Activated CD4-positive, alpha-beta T cell treated with anti-CD3 and anti-CD28 coated beads, Interleukin-2, amount 50 U/mL, for 4 hours (primary cell): ENCODE measurements at places on chromosomes 2 and 18.

DNA sequence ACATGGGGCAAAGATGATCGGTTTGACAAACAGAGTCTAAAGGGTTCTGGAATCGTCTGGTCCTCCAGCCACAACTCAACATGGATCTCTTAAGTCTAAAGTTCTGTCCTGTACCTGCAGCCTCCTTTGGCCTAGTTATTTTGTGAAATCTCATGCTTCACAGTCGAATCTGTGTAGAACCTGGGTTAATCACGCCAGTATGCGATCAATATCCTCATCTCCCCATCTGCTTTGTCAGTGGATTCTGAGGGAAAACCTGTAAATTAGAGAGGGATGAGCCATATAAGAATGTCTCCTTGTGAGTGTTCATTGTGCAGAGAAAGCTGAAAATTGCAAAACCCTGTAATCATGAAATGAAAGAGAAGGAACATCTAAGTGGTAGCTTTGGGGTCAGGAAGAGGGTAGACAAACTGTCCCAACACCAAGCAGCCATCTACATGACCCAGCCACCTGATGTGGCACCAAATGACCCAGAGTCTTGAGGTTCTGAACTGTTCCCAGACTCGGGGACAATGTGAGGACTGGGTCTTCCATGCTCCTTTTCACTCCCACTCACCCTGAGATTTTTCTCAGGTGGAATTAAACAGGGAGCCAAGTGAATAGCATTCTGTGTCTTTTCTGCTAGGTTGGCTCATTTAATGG lies 175.6 kb downstream of the ALPK2 start:
- DNase-seq, result no peak

DNA sequence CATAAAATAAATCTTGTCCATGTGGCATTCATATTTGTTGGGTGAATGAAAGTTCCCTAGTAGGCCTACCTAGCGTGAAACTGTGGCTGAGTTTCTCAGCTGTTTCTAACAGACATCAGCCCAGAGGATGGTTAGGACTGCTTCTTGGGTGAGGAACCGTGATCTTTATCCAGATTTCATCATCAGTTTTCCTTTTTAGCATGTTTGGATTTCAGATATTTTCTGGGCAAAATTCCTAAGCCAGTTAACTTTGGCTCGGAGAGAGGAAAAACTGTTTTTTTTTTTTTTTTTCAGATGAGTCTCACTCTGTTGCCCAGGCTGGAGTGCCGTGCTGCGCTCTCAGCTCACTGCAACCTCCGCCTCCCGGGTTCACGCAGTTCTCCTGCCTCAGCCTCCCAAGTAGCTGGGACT lies 53.5 kb downstream of the DGKD start:
- DNase-seq, result no peak

DNA sequence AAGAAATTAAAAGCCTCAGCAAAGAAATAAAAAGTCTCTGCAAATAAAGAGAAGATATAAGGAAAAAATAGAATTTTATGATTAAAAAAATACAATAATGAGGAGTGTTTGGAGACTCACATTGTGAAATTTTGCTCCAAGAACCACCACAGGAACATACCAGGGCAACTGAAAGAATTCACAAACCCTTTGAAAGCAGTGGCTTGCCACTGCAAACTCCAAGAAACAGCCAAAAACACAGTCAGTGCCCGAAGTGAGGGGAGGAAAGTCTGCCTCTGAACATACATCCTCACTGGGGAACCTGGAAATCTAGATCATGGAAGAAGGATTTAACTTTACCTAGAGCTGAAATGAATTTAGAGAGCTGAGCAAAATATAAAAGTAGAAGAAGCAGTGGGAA lies 33.1 kb downstream of the EVA1A start:
- no peak for DNase-seq

DNA sequence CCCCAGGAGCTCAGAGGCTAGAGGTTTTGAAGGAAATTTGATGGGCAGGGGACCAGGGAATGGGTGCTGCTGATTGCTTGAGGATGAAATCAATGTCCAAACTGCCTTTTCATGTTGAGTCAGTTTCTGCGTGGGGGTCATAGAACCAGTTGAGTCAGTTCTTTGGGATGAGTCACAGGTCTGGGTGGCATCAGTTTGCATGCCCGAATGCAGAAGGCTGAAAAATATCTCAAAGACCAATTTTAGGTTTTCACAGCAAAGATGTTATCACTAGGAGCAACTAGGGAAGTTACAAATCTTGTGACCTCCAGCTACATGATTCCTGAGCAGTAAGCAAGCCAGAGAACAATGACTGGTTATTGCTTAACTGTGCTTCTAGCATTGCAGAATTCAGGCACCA lies 1135.1 kb upstream of the CRIM1 start:
- DNase-seq, result no peak

GRCh38 chr2:236086971-236087465 lies 81.2 kb downstream of the GBX2 start:
- DNase-seq, result no peak

DNA sequence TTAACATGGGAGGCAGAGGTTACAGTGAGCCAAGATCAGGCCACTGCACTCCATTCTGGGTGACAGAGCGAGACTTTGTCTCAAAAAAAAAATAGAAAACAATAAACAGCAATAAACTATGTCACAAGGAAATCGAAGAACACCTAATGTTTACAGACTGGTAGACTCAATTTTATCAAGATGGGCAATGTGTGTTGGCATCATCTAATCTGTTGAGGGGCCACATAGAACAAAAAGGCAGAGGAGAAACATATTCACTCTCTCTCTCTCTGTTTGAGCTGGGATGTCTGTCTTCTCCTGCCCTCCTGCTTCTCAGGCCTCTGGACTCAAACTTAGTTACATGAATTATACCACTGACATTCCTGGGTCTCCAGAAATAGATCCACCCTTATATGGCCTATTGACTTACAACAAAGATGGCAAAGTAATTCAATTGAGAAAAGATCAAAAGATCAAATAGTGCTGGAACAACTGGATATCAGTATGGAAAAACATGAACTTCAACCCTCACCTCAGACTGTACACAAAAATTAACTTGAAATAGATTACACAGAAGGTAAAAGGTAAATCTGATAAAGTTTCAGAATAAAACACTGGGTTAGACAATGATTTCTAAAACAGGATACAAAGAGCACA lies 703.8 kb upstream of the CRIM1 start:
- no peak for DNase-seq

- no peak for DNase-seq
Observed at GRCh38 chr2:1625281-1626001, 118.9 kb downstream of the PXDN start.
